ENCODE measurements at places on chromosomes 4 and X.
A peak's percentile ranks its signal among the peaks of the same experiment; 100 is the strongest.

DNA sequence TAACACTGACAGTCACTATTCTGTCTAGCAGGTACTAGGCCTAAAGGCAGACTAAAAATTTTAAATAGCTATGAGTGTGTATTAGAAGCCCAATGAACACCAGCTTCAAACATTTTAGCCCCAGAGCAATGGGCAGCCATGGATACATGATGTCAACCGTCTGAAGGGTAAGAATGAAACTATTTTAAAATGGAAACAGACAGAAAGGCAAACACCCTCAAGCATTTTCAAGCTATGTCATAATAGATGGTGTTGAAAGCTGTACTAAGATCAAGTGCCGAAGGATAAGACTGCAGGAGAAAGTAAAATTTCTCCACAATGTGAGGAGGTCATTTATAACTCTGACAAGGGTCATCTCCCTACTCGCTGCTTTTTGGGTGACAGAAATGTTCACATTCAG lies 225.0 kb downstream of the COL25A1 start:
- no peak for DNase-seq

DNA sequence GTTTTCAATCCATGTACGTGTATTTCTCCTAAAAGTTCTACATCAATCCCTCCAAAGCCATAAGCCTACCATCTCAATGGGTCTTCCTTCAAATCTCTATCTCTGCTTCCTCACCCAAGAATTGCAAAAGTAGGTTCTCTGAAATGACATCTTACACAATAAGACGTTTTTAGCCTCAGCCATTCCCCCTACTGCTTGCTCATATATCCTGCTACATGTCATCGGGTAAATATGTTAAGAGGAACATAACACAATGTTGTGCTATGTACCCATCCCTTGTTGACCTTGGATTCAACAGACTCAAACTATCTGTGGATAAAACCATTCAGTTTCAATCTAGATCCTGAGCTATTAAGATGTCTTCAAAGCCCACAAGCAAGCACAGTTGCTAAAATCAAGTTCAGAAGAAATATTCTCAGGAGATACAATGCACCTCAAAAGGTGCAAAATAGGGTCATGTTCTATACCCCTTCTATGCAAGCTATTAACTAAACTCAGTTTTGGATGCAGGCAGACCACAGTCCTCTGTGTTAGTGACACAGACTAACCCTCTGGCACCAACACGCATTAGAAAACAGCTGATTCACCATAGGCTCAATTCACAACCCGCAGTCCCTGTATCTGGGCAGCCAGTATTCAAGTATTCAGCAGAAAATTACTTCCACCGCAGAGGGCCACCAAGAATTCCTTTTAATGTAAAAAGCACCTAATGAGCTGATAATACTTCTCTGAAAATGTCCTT lies 56.8 kb downstream of the CD99L2 start:
- peak; percentile 65 for DNase-seq

DNA sequence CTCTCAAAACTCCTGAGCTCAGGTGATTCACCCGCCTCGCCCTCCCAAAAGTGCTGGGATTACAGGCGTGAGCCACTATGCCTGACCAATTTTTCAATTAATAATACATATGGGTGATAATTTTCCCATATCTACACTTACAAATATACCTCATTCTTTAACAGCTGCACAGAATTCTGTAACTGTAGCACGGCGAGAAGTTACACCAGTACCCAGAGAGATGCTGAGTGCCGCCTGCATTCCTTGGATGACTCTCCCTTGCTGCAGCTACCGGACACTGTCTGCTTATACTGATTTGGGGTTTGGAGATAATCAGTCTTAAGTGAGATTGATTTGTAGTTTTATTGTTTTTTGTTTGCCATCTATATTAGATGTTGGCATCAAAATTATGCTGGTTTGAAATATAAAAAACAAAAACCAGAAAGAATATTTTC lies 5.8 kb downstream of the TIFA start:
- no peak for DNase-seq

- no peak for DNase-seq
Observed at GRCh38 chr4:68283714-68284113, 38.2 kb upstream of the TMPRSS11B start.

DNA sequence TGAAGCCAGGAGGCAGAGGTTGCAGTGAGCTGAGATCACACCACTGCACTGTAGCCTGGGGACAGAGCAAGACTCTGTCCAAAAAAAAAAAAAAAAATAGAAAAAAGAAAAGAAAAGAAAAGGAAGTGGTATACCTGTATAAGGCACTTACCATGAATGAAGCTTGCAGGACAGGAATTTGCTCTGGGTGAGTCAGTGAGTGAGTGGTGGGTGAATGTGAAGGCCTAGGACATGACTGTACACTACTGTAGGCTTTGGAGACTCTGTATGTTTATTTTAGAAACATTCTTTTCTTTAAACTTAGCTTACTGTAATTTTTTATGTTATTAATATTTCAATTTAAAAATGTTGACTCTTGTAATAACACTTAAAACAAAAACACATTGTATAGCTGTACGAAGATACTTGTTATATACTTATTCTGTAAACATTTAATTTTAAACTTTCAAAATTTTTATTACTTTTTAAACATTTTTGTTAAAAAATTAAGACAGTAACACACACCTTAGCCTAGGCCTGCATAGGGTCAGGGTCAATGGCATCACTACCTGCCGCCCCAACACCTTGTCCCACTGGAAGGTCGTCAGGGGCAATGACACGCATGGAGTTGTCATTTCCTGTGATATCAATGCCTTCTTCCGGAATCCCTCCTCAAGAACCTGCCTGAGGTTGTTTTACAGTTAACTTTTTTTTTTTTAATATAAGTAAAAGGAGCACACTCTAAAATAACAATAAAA lies 78.7 kb downstream of the CLNK start:
- DNase-seq, result no peak

DNA sequence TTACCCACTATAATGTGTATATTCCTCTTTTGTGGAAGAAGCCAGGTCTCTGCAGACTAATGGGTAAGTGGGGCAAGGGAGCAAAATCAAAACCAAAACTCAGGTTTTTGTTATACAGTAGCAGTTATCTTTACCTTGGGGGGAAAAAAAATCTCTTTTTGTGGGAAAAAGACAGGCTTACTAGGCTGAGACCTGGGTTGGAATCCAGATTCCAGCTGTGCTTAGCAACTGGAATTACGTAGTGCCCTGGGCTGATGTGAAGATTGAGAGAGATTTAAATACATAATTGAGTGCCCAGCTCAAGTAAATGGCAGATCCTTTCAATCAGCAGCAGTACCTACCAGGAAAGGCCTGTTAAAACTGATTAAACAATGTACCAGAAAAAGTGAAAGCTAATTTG lies 15.4 kb upstream of the SCD5 start:
- no peak for DNase-seq

GRCh38 chr4:175035905-175036304 lies 117.7 kb downstream of the ADAM29 start:
- DNase-seq, result no peak

DNA sequence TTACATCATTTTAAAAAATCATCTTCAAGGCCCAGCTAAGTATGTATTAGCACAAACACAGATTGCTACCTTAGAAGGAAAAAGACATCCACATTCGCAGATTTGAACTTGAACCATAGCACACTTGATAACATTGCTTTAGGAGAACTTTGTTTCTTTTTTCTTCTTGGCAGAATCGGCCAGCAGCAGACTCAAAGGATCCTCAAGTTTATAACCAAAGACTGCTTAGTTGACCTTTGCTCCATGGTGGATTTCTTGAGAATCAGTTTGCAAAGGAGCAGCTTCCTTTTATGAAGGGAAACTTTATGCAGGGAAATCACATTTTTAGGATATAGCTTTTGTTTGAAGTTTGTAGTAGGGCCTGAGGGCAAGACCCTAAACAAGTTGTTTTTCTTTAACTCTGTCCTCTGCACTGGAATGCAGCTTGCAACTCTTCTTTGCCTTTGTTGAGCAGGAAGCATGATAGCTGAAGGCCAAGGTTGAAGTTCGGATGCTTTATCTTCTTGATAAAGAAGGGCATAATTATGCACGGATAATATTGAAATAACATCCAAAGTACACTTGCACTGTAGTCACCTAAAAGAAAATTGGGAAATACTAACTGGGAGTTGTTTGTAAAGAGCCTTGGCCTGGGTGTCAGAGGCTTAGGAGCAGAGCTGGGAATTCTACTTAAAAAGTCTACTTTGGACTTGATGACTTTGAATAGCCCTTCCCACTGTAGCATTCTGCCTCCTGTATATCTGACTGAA lies 78.4 kb downstream of the CDS1 start:
- no peak for DNase-seq

DNA sequence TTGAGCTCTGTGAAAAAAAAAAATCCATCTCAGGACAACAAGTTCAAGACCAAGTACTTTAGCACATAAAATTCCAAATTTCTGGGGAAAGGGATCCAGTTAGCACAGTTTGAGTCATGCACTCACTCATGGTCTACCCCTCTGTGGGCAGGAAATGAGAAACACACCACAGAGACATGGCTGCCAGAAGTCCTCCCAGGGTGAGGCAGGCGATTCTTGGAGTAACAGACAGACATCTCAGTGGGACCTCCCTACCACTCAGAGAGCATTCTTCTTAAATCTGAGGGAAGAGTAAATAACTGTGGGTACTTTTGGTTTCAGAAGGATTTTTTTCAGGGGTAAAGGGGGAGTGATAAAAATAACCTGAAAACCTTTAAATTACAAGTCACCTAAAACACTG lies 14.1 kb downstream of the CXCL1 start:
- DNase-seq, result no peak

DNA sequence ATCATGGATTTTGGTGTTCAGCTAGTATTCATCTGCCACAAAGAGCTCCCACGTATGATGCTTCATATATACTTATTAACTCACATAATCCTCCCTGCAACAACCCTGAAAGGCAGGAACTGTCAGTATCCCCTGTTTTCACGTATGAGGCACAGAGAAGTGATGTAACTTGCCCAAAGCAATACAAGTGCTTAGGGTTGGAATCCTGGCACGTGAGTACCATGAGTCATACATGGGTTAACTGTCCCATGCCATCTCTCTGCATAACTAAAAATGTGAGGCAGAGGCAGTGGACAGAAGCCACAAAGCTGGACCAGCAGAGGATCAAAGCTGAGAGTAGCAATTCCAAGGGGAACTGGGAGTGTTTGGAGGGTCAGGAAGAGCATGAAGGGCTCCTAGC lies 35.7 kb upstream of the EGFL6 start:
- peak; percentile 3 for DNase-seq

- peak; percentile 64 for DNase-seq
Observed at GRCh38 chr4:138981930-138982390, 33.6 kb upstream of the NOCT start.

- DNase-seq, result no peak
Observed at GRCh38 chr4:148369919-148370318, 72.3 kb downstream of the NR3C2 start.

DNA sequence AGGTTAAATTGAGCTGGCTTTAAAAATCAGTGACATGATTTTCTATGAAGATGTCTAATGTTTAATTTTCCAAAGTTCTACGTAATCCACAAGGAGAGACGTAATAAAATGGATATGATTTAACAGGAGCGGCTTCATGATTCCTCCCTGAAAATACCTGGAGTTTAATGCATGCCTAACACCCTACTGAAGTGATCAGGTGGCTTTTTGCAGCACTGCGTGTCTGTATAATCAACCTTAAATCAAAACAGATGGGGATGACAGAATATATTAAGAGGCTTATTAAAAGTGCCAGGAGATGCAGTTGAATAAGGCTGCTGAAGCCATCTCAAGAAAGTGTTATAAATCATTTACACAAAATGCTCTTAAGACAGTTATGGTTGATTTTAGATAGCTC lies 112.4 kb upstream of the TLR3 start:
- no peak for DNase-seq

GRCh38 chr4:113699772-113700171 lies 61.8 kb downstream of the CAMK2D start:
- no peak for DNase-seq

DNA sequence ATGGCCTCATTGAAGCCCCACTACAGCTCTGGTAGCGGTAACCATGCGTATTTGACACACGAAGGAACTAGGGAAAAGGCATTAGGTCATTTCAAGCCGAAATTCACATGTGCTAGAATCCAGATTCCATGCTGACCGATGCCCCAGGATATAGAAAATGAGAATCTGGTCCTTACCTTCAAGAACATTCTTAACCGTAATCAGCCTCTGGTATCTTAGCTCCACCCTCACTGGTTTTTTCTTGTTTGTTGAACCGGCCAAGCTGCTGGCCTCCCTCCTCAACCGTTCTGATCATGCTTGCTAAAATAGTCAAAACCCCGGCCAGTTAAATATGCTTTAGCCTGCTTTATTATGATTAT lies 876 bp downstream of the HPRT1 start:
- peak; percentile 51 for DNase-seq

GRCh38 chr4:45094684-45095083 lies 368.3 kb upstream of the GNPDA2 start:
- DNase-seq, result no peak

DNA sequence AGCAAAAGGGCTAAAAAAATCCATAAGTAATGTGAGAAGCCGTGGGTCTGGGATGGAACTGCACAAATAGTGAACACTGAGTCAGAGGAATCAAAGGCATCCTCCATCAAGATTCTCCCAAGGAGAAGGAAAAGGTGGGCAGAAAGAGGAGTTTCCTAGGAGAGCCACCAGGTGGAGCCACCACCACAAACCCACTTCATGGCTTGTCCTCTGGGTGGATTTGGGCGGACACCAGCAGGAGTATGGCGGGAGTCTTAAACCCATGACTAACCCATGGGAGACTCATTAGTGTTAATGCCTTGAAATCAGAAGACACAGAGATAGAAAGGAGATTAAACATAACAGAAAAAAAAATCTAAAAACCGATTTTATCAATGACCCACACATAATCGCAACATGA lies 147.7 kb downstream of the SH3KBP1 start:
- peak; percentile 73 for DNase-seq

DNA sequence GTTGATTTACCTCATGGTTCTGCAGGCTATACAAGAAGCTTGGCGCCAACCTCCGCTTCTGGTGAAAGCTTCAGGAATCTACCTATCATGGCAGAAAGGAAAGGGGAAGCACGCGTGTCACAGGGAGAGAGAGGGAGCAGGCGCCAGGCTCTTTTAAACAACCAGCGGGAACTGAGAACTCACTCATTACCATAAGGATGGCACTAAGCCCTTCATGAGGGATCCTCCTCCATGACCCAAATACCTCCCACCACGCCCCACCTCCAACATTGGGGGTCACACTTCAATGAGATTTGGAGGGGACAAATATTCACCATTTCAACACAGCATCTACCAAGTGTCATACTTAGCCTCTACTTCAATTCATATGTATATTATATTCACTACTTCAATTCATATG lies 18.8 kb upstream of the TBC1D8B start:
- no peak for DNase-seq

DNA sequence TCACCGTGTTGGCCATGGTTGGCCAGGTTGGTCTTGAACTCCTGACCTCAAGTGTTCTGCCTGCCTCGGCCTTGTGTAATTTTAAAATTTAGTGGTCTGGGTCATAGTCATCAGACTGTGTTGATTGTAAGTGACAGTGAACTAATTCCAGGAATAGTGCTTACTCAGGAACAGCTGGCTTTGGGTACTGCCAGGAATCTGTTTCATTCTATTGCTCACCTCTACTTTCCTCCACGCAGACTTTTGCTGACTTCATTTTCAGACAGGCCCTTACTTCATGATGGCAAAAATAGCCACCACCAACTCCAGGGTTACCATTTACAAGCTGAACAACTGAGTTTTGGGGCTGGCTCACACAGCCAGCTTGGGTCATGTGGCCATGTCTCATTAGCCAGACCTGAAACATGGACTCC lies 54.6 kb downstream of the FNIP2 start:
- no peak for DNase-seq

GRCh38 chr4:68592673-68593072 lies 16.6 kb upstream of the UGT2B17 start:
- DNase-seq, result no peak

- DNase-seq, result no peak
Observed at GRCh38 chr4:139920486-139921002, 233.4 kb downstream of the MAML3 start.

All from DMS53 (cell line).